ENCODE measurements at places on chromosomes 1 and 21. TPM values are rescaled to one million over a fixed set of nuclear protein-coding genes. Genes with fewer than 3 reads are reported as not detected.
A peak's percentile ranks its signal among the peaks of the same experiment; 100 is the strongest.

GRCh38 chr21:42564561-42564971 is 50.9 kb downstream of the SLC37A1 start:
- no peak overlapping the region for H3K4me3 ChIP-seq
- DNase-seq, result no peak
- no peaks in the 10 kb centered on the region for H3K4me1 ChIP-seq
- no peaks in the 10 kb centered on the region for H3K27me3 ChIP-seq

GRCh38 chr1:87329526-87330056 is 911 bp downstream of the LMO4 start:
- H3K36me3 ChIP-seq, result peaks cover 22% of the 10 kb centered on the region
- H3K4me1 ChIP-seq, result peaks cover 56% of the 10 kb centered on the region
- peak overlapping the region; percentile 94 for H3K27ac ChIP-seq

DNA sequence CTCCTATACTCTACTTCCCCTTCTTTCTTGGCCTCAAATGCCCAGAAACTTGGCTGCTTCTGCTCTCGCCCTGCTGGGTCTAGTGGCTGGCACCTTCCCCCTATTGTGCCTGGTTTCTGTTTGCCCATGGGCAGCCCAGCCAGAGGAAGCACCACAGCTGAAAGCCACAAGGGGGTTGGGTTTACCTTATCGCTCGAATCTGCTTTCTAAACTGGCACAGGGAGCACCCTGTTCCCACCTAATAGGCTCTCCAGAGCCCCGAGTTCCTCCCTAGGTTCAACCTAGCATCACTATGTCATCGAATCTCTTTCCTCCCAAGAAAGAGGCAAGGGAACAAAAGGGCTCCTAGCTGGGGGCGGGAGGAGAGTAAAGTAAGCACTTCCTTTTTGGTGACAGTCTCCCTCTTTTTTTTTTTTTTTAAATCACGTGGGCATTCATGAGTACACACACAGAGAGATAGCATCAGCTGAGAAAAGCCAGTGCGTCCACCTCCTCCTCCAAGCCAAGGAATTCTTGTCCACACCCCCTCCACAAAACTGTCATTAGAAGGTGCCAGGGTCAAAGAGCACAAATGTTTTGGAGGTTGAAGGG is 72.8 kb downstream of the PLEKHA6 start:
- DNase-seq, result no peak
- peak overlapping the region; percentile 66 for H3K4me3 ChIP-seq
- H3K36me3 ChIP-seq, result no peaks in the 10 kb centered on the region
- H3K4me1 ChIP-seq, result peaks cover 17% of the 10 kb centered on the region
- H3K27ac ChIP-seq, result peak overlapping the region; percentile 57

DNA sequence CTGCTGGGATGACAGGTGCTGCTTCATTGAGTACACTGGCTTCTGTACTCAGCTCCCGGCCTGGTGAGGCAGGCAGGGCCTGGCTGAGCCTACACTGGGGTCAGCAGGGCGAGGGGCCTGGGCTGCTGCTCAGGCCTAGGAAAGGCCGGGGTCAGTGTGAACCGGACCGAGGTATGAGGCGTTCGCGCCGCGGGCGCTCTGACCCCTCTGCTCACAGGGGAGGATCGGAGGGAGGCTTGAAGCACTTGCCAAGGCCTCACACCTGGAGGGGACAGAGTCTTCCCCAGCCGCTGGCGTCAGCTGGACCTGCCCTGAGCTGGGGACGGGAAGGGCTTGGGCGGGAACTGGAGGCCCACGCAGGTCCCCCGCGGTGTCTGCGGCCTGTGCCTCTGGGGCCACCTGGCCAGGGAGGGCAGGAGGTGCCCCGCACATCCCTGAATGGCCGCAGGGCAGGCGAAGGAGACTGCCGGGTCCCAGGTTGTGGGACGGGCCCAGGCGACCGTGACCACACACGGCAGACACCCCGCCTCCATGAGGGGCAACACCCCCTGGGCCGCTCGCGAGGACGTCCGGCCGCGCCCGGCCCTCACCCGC is 466 bp downstream of the PEX10 start:
- H3K4me1 ChIP-seq, result peaks cover 34% of the 10 kb centered on the region
- peak overlapping the region; percentile 90 for H3K4me3 ChIP-seq
- H3K36me3 ChIP-seq, result peaks cover 2% of the 10 kb centered on the region
- no peak for DNase-seq
- peak overlapping the region; percentile 89 for H3K27ac ChIP-seq
- H3K27me3 ChIP-seq, result no peaks in the 10 kb centered on the region

- peak overlapping the region; percentile 50 for H3K27ac ChIP-seq
- H3K36me3 ChIP-seq, result peaks cover 9% of the 10 kb centered on the region
- no peak for DNase-seq
- H3K4me1 ChIP-seq, result peaks cover 26% of the 10 kb centered on the region
Measured at GRCh38 chr1:230199034-230199433, 132.0 kb downstream of the GALNT2 start.

DNA sequence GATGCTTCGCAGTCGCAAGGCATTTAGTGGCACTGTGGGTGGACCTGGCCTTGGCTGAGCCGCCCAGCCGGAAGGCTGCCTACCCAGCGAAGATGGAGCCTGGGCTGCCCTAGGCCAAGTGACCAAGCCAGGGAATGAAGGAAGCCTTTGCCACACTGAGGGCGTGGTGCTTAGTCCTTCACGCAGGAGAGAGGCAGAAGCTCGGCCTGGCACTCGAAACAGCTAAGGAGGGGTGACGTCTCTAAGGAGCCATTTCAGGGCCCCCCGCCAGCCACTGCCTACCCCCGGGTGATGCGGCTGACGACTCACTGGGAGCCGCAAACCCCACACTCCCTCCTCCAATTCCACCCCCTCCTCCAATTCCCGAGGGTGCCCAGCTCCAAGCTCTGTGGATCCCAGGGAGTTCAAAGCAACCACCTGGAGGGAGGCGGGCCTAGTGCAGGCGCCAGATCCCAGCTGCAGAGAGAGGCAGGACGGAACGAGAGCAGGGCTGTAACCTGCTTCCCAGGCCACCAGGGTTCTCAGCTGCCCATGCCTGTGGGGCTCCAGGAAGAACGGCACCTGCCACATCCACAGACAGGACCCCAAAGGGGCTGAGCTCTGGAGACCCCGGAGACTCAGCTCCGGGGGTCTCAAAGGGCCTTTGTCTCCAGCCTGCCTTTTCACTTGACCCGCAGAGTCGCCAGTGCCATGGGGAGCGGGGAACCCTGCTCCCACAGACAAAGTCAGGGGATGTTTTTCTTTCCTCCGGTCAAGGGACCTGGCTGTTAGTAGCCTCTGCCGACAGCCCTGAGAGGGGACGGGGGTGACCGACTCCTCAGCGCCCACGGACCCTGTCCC is 75.8 kb downstream of the ARHGEF16 start:
- H3K27ac ChIP-seq, result no peak overlapping the region
- H3K27me3 ChIP-seq, result peaks cover 2% of the 10 kb centered on the region
- H3K4me3 ChIP-seq, result peak overlapping the region; percentile 75
- no peaks in the 10 kb centered on the region for H3K4me1 ChIP-seq
- H3K36me3 ChIP-seq, result no peaks in the 10 kb centered on the region

GRCh38 chr1:61091455-61091854 is 9.1 kb downstream of the NFIA start:
- no peaks in the 10 kb centered on the region for H3K4me1 ChIP-seq
- H3K27ac ChIP-seq, result no peak overlapping the region
- no peaks in the 10 kb centered on the region for H3K36me3 ChIP-seq
- H3K4me3 ChIP-seq, result no peak overlapping the region
- peaks cover 52% of the 10 kb centered on the region for H3K27me3 ChIP-seq

DNA sequence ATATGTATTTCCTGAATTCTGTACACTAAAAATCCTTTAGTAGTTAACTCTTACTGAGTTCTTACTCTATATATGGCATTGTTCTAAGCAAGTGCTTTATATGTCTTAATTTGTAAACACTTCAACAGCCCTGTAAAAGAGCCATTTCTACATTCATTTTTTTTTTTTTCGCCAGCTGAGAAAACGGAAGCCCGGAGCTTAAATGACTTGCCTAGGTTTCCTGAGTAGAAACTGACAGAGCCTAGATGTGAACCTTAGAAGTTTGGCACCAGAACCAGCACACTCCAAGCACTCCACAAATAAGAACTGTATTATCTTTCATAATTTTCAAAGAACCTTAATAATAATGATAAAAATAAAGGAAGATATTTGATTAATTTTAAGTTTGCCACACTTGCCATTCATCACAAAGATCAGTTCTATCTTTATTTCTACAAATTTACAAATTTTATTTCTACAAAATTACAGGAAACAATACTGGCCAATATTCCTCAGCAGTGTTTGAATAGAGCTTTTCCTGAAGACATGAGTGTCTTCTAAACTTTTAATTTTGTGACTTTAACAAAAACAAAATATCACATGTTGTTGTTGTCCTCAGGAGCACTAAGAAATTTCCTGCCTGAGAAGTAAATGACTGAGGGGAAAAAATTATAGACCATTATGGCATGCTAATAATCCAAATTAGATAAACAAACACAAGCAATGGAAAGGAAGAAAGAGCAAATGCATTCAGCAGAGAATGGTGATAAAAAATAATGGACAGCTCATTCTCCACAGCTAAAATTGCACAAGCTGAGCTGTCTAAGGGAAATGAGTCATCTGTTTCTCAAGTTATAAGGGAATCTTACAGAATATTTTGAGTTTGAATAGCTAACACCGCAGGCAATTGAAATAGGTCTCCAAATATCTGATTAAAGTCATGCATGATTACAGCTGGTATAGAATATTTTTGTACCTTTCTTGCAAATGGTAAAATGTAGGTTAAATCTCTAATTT is 71.2 kb downstream of the DPYD start:
- H3K36me3 ChIP-seq, result peaks cover 5% of the 10 kb centered on the region
- no peak overlapping the region for H3K4me3 ChIP-seq
- H3K27ac ChIP-seq, result no peak overlapping the region

DNA sequence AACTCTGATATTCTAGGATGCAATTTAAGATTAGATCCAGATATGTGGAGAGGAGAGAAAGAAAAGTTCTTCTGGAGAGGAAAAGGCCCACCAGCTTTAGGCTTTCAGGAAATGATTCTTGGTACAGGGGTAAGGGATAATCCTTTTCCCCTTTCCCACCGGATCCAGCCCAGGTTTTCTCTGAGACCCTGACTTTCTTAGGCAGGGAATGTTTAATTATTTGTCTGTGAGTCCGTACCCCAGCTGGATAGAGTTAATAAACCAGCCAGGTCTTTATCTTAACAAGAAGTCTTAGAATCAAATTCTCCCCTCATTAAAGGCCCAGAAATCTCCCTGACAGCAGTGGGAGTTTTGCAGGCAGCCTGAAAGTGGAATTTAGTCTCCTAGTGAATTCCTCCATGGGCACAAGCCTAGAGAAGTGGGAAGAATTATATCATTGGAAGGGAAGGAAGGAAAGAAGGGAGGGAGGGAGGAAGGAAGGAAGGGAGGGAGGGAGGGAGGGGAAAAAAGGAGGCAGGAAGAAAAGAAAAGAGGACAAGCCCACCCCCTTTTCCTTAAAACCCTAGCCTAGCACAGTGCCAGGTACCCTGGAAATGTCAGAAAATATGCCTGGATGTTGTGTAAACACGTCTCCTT is 189.0 kb downstream of the PLPP3 start:
- H3K27me3 ChIP-seq, result no peaks in the 10 kb centered on the region
- no peaks in the 10 kb centered on the region for H3K36me3 ChIP-seq
- H3K27ac ChIP-seq, result no peak overlapping the region

- no peaks in the 10 kb centered on the region for H3K4me1 ChIP-seq
- no peak for DNase-seq
- H3K27me3 ChIP-seq, result peaks cover 4% of the 10 kb centered on the region
- H3K36me3 ChIP-seq, result no peaks in the 10 kb centered on the region
Measured at GRCh38 chr21:39866093-39866492, 1.1 kb upstream of the PCP4 start.

DNA sequence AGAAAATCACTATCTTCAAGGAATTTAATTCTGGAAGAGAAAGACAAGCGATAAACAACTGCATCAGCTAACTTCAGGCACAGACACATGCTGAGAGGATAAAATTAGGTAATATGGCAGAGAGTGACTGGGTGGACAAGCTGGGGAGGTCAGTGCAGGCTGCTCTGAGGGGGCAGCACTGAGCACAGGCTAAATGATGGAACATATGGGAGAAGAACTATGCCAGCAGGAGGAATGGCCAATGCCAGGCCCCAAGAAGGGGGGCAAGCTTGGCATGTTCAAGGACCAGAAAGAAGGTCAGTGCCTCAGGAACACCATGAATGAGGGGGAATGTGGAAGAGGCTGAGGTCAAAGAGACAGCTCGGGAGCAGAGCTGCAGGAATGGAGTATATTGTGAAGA is 190.7 kb upstream of the MAP1LC3C start:
- H3K27me3 ChIP-seq, result no peaks in the 10 kb centered on the region
- DNase-seq, result no peak
- H3K27ac ChIP-seq, result no peak overlapping the region
- H3K4me1 ChIP-seq, result no peaks in the 10 kb centered on the region
- H3K4me3 ChIP-seq, result no peak overlapping the region

- no peak overlapping the region for H3K4me3 ChIP-seq
- no peak for DNase-seq
- H3K27ac ChIP-seq, result no peak overlapping the region
Measured at GRCh38 chr1:232810856-232811255, 5.6 kb downstream of the MAP10 start.

GRCh38 chr21:38346286-38346685 is 89.5 kb downstream of the KCNJ15 start:
- peak overlapping the region; percentile 4 for H3K27ac ChIP-seq
- H3K4me1 ChIP-seq, result peaks cover 28% of the 10 kb centered on the region
- H3K27me3 ChIP-seq, result no peaks in the 10 kb centered on the region
- peaks cover 4% of the 10 kb centered on the region for H3K36me3 ChIP-seq

DNA sequence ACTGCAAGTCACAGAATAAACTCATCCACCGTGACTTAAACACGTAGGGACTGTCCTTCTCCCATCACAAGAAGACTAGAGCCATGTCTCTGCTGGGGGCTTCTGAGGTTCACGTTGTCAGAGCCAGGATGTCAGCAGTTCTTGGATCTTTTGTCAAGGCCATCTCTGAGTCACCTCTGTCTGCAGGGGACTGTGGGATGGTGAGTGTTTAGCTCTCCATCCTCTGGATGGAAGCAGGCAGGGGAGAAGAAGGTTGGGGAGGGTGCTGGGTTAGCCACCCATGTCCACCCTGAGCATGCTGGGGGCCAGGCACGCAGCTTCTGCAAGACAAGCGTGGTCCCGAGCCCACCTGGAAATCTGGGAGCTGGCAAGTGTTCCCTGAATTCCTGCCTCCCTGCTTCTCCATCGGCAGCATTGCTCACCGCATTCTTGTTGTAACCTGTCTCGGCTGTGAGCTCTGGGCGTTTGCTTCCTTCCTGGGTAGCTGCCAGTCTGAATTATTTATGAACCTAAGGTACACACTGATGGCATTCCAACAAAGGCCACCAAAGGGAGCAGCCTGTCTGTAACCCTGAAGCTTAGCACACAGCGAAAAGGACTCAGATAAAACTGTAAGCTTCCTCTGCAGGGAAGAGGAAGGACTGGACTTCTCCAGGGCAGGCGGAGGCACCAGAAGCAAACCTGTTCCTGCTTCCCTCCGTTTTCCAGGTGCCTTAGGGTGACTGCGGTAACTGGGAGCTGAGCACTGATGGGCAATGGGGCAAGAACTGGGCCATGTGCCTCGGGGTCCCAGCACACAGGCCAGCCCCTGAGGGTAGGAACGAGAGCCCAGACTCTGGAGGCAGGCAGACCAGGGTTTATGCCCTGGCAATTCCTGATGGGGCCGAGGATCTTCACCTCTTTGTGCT is 88.6 kb downstream of the RIPK4 start:
- no peak for DNase-seq
- H3K4me1 ChIP-seq, result no peaks in the 10 kb centered on the region
- no peak overlapping the region for H3K27ac ChIP-seq
- H3K27me3 ChIP-seq, result peaks cover 10% of the 10 kb centered on the region
- no peaks in the 10 kb centered on the region for H3K36me3 ChIP-seq
- H3K4me3 ChIP-seq, result no peak overlapping the region

The KCNA2 gene
- 1.7 TPM for total RNA-seq

The FAF1 gene
- 58.8 TPM for total RNA-seq

The TMPRSS15 gene
- not detected for total RNA-seq

The TIAM1 gene
- total RNA-seq, result 127 TPM

The RTCA gene
- 48.1 TPM for total RNA-seq

The CELA3A gene
- not detected for total RNA-seq

The C1orf226 gene
- total RNA-seq, result not detected

The CYP4X1 gene
- total RNA-seq, result not detected

The KANK4 gene
- total RNA-seq, result not detected

The CFAP45 gene
- total RNA-seq, result 1.7 TPM

The TEX50 gene
- total RNA-seq, result not detected
